Type B pancreatic cell (in vitro differentiated cells): ENCODE measurements at places on chromosomes 4 and X.

GRCh38 chr4:158965226-158965625, 137.7 kb upstream of the RAPGEF2 start:
- DNase-seq: no peak
- no peak overlapping the region for H3K4me3 ChIP-seq
- H3K27ac ChIP-seq: no peak overlapping the region
- no peaks in the 10 kb centered on the region for H3K27me3 ChIP-seq

DNA sequence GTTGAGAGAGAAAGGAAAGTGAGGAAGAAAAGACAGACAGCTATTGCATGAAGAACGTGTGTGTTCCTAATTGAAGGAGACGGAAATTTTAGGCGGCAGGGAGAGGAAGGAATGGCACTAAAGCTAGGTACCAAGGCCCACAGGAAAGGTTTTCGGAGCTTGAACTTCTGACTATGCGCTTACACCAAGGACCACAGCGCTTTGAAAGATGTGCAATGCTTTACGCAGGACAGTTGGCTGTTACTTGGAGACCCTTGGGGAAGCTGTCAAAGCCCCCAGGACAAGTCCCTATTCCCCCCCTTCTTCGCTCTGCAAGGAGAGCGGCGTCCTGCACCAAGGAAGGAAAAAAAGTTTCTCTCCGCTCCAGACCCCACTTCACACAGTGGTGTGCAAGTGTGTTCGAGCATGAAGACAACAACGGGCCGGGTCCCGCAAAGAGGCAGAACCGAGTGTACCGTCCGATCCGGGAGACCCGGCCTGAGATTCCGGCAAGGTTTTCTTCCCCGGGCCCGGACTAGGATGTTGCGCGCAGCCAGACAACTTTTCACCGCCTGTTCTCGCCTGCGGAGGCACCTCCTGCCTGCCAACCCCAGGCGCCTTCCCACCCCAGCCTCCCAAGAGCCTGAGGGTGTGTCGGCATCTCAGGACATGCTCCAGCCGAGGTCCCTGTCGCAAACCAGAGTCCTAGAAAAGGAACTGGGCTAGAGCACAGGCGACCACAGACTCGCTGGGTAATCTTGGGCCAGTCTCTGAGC, 896 bp downstream of the KDR start:
- H3K27me3 ChIP-seq: peaks cover 81% of the 10 kb centered on the region
- H3K4me1 ChIP-seq: peaks cover 9% of the 10 kb centered on the region
- DNase-seq: no peak
- peak overlapping the region; percentile 86 for H3K4me3 ChIP-seq
- no peaks in the 10 kb centered on the region for H3K36me3 ChIP-seq
- H3K27ac ChIP-seq: no peak overlapping the region

DNA sequence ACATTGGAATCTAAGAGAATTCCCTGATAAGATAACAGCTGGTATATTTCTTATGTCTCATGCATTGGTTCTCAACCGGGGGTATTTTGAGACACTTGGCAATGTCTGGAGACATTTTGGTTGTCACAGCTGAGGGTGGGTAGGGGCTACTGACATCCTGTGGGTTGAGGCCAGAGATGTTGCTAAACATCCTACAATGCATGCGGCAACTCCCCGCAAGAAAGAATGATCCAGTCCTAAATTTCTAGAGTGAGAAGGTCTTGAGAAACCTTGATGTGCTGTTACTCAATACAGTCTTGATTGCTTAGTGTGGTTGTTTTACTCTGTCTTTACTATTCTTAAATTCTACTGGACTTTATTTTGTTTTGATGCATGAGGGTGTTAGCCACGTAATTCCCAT, 287.2 kb downstream of the FRMPD4 start:
- H3K4me3 ChIP-seq: no peak overlapping the region
- no peak for DNase-seq
- no peaks in the 10 kb centered on the region for H3K4me1 ChIP-seq
- no peaks in the 10 kb centered on the region for H3K27me3 ChIP-seq

DNA sequence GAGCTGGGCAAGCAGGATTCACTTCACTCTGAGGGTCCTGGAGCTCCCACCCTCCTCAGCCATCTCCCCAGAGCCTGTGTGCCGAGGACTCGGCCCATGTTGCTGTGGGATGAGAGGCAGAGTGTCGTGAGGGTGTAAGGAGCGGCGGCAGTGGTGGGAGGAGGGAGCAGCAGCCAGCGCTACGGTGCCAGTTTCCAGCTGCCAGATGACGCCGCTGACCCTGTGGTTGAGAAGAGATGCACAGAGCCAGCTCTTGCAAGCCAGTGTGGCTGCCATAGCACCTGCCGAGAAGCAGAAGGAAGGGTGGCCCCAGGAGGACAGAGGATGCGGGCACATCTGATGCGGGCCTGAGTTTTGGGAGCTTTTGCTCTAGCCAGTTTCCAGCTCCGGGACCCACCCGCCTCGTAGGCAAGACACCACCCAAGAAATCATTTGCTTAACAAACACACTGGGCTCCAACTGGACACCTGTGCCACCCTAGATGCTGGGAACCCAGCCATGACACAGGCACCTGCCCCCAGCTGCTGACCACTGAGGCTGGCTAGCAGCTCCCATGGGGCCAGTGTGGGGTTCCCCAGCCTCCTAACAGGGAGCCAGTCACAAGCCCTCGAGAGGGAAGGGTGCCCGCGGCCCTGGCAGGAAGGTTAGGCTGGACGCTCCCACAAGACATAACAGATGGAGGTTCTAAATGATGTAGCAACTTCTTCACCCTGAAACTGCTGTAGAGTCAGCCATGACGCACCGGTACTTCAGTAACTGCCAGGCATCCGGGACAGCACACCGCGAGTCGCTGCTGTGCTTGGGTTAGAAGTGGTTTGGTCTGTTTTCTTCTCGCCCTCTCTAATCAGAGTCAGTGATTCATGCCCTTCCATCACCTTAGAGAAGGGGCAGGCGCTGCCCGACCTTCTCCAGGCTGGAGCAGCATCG, 8.9 kb downstream of the MSANTD1 start:
- H3K4me1 ChIP-seq: no peaks in the 10 kb centered on the region
- no peak overlapping the region for H3K27ac ChIP-seq
- H3K36me3 ChIP-seq: no peaks in the 10 kb centered on the region
- H3K27me3 ChIP-seq: no peaks in the 10 kb centered on the region

DNA sequence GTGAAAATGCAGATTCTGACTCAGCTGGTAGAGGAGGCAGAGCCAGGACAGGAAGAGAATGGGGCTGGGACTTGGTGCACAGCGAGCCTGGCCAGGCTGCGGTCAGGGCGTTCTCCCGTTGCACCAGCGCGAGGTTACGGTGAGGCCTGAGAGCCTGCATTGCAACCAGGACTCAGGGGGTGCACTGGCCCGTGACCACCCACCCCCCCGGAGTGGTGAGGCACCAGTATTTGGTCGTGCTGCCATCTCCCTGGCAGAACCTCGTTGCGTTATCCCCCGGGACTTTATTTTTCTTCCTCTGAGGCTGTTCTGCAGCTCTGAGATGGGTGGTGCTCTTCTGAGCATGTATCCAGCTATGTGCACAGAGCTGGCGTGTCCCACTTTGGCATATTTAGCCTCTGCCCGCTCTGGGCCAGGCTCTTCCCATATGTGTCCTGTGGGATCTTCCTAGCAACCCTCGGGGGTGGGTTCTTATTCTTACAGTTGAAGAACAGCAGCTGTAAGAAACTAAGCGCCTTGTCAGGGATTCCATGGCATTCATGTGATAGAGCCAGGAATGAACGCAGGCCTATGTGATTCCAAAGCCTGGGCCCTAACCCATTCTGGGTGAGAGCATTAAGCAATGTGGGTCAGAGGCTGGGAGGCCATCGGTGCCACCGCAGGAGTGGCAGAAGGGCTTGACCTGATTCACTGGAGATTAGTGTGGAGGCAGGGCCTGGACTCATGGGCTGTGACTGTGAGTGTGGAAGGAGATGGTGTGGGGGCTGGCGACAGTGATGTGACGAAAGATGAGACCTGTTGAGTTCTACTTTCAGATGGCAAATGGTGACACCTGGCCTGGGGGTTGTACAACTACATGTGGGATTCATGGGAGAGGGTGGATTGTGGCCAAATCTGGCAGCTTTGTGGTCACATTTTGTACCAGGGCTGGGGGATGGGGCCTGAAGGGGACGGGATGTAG, 3.1 kb downstream of the TADA2B start:
- H3K27ac ChIP-seq: peak overlapping the region; percentile 9
- H3K27me3 ChIP-seq: peaks cover 7% of the 10 kb centered on the region
- no peak for DNase-seq
